ENCODE measurements at places on chromosomes 7 and 10.

- DNase-seq = peak; percentile 30
Measured at GRCh38 chr7:152924238-152924637, 164.7 kb downstream of the ACTR3B start.

DNA sequence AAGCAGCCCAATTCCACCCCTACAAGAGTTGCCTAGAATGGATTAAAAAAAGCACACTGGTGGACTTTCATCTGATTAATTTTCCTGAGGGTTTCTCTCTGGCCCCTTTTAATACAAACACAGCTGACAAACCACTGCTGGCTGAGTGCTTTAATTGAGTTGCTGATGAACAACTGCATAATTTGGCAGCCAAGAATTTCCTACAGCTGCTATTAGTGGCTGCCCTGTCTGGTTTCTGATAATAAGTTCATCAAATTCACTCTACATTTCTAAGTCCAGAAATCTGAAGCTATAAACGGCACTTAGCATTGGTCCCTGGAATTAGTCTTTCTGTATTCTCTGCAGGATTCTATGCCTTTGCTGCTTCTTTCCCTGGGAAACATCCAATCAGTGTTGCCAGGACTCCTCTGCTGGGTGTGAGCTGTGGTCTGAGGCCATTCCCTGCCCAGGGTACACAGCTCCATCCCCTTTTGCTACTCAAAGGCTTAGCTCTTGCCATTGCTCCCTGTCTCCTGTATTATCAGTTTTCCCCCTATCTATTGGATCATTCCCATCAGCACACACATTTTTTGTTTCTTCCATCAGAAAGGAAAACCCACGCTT, 110.6 kb downstream of the LSM5 start:
- DNase-seq = no peak

DNA sequence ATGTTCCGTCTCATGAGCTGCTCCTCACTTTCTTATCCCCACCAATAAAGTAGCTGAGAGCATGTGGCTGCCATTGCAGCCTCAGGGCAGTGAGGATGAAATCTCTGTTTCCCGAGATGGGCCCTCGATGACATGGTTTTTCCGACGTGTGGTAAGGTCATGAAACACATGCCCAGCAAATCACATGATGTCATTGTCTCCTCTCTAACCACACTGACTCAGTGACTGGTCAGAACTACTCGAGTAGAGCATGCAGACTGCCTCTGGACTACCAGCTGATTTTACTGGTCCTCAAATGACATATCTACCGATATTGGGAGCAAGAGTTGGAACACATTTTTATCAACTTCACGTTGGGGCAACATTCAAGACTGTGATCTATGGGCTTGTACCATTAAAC, 786.1 kb downstream of the CNTNAP2 start:
- no peak for DNase-seq

GRCh38 chr7:115097175-115097671, 175.3 kb downstream of the MDFIC start:
- no peak for DNase-seq

DNA sequence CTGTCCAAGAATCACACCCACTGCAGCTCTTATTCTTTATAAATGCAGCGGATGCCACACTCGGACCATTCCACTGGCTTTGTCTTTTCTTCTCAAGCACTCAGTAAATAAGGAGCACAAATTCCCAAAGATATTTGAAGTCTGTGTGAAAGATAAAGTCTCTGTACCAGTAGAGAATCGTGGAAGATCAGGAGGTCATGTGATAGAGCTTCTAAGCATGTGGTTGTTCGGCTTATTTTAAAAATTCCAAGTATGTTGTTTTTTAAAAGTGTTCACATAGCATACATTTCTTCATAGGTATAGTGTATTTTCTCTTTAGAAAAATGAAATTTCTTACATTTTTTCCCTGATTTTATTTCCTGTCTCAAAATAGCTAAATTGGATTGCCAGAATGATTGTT, 75.8 kb downstream of the NOC3L start:
- no peak for DNase-seq

- DNase-seq = no peak
Measured at GRCh38 chr10:46080886-46081285, 34.8 kb upstream of the MSMB start.

DNA sequence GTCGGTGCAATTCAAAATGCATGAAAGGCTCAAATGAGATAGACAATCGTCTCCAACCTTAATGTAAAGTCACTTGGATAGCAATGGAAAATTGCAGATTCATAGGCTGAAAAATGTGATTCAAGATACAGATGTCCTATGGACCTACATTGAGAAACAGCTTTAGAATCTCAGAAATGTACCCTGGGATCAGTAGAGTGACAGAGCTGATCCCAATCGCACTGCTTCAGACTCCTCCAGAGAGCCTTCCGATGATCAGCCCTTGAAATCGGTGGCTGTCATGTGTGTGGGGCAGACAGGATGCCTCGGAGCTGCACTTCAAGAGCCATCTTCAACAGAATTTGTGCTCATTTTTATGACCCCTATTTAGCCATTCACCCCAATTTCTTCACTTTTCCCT, 240.1 kb upstream of the GRB10 start:
- DNase-seq = no peak

Measured in midbrain (tissue), 1 donor.